Hematopoietic multipotent progenitor cell (in vitro differentiated cells): ENCODE measurements at places on chromosomes 12 and 14.

- DNase-seq = no peak
Measured at GRCh38 chr12:116368196-116369194, 91.0 kb upstream of the MED13L start.

GRCh38 chr12:2904260-2904659, 13.6 kb downstream of the TULP3 start:
- no peak for DNase-seq

DNA sequence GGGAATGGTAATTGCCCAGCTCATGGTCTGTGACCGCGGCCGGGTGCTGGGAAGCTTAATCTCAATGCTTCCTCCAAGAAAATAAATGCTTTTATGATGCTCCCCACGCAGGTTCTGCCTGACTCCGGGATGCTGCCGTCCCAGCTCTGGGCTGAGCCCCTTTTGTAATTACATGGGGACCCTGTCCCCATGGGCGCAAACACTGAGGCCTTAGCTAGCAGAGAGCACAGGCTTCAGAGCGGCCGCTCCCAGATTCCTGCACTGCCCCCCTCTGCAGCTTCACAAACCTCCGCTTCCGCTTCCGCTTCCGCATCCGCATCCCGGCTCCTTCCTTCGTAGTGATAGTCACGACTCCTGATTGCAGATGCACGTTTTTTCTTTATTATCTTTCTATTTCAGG, 129.5 kb downstream of the KIF26A start:
- no peak for DNase-seq

- peak; percentile 16 for DNase-seq
Measured at GRCh38 chr14:71478542-71478941, 453.7 kb upstream of the RGS6 start.

GRCh38 chr12:109952160-109952858, 43.9 kb downstream of the GIT2 start:
- DNase-seq = no peak

DNA sequence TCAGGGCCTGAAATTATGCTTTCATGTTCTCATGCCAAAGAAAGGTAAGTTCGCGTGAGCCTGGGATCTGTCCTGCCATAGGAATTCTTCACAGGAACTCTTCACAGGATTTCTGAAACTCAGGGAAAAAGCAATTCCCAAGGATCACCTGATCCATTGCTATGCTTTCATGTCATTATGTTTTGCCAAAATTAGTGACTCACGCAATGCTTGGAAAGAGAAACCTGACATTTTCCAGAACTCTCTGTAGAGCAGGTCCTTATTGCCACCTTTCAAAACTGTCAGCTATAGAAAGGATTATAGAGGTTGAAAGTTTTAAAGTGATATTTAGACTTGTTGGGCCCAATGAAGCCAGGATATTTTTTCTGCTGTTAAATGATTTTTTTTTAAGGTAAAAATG, 6.3 kb upstream of the KCNJ8 start:
- no peak for DNase-seq

DNA sequence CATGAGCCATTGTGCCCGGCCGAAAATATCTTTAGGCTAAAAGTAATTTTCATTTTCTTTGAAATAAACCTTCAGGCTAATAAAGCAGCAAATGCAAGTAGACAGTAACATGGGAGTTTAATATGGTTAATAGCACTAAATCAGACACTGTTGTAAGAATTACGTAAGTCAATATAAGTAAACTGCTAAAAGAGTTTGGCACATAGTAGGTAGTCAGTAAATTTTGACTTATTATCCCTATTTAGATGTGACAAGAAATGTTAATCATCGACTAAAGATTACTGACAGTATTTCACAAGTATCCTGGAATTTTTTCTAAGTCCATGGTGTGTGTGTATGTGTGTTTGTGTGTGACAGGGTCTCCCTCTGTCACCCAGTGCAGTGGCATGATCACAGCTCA, 3.9 kb downstream of the PPP4R3A start:
- no peak for DNase-seq

DNA sequence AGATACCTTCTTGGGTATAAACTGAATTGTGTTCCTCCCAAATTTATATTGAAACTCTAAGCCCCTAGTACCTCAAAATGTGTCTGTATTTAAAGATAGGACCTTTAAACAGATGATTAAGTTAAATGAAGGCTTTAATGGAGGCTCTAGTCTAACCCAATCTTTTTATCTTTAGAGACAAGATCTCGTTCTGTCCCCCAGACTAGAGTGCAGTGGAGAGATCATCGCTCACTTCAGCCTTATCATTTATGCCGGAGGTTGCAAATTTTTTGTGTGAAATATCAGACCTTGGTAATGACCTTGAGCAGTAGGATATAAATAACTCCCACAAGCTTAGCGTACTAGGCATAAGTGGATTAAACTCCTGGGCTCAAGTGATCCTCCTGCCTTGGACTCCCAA, 81.8 kb downstream of the C14orf132 start:
- DNase-seq = no peak

- no peak for DNase-seq
Measured at GRCh38 chr14:31954991-31955390, 122.1 kb upstream of the ARHGAP5 start.

DNA sequence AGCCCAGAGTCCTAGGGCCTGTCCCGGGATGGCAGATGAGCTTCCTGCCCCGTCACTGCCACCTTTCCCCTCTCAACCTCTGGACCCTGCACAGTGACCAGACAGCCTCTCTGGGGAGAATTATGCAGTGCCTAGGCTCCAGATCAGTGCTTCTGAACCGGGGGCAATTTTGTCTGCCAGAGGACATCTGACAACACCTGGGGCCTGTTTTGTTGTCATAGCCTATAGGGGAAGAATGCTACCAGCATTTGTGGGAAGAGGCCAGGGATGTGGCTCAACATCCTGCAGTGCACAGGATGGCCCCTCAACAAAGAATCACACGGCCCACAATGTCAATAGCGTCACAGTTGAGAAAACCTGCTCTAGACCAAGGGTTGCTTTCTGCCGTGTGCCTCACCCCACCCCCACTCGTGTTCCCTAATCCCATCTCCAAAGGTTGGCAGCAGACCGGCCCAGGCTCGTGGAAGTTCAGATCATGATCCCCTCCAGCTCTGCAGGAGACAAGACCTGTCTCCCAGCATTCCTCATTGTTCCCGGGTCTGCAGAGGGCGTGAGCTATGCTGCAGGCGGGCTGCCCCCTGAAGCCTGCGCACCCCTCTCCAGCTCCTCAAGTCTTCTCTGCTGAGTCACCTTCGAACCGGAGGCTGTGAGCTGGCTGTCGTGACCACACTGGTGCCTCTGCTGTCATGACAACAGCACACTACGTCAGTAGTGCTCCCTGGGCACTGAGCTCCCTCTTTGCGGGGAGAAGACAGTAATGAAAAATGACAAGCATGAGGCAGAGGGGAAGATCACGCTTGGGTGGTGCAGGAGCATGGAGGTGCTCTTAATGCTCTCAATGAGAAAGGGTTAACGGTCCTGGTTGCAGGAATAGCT, 2.0 kb upstream of the GAPDH start:
- DNase-seq = peak; percentile 58

GRCh38 chr14:39607978-39608377, 175.7 kb upstream of the FBXO33 start:
- no peak for DNase-seq

DNA sequence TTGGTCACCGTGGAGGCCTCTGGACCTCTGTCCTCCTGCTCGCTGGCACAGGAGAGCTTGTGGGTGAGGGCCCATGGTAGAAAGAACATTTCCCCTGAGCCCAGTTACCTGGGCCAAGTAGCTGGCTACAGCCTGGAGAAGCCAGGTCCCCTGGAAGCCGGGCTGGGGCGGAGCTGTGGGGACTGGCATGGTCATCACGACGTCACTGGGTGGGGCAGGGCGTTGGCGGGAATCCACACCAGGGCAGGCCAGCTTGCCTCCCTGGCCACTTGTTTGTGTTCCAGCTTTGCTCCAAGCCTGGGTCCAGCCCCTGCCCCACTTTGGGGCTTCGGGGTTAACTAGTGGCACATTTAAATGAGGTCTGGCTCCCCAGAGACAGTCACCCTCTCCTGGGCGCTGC, 35.0 kb upstream of the SLC24A4 start:
- no peak for DNase-seq

DNA sequence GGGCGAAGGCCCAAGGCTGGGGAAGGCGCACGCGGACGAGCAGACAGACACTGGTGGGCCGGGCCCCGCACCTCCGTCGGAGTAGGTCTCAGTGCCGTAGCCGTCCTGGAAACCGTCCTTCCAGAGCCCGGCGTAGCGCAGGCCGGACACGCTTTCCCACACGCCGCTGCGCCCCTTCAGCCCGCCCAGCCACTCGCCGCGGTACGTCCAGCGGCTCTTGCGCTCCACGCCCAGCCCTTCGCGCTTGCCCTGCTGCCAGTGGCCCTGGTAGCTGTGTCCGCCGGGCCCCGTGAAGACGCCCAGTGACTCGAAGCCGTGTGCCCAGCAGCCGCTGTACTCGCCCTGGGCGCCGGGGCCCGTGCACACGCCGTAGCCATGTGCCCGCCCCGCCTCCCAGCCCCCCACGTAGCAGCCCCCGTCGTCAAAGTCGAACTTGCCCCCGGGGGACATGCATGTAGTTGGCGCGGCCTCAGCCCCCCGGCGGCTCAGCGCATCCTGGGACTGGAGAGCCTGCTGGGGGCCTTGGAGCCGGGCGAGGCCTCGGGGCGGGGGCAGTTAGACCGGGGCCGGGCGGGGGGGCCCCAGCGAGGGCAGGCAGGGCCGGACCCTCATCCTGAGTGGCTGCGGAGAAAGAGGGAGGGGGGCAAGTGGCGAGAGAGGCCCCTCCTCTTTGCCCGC, 1.4 kb downstream of the JPH4 start:
- DNase-seq = no peak

- DNase-seq = no peak
Measured at GRCh38 chr12:19209661-19210060, 80.1 kb downstream of the PLEKHA5 start.

GRCh38 chr12:117547209-117547608, 185.8 kb upstream of the NOS1 start:
- DNase-seq = no peak

DNA sequence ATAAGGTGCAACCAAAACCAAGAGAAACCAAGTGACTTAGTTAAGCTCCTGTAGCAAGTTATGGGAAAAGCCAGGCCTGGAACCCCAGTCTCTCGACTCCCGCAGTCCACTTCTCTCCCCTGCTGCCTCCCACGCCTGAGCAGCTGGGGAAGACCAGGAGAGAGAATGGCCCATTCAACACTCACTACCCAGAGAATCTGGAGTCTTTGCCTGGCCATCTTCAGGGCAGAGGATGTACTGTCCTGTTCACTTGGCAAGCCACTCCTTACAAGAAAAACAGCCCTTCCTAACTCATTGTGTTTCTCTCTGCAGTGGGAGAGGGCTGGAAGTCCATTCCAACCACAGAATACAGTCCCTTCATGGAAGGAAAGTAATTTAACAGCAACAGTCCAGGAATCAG, 1.8 kb downstream of the PITPNM2 start:
- DNase-seq = no peak

GRCh38 chr12:120468821-120469449, 613 bp downstream of the SRSF9 start:
- no peak for DNase-seq

DNA sequence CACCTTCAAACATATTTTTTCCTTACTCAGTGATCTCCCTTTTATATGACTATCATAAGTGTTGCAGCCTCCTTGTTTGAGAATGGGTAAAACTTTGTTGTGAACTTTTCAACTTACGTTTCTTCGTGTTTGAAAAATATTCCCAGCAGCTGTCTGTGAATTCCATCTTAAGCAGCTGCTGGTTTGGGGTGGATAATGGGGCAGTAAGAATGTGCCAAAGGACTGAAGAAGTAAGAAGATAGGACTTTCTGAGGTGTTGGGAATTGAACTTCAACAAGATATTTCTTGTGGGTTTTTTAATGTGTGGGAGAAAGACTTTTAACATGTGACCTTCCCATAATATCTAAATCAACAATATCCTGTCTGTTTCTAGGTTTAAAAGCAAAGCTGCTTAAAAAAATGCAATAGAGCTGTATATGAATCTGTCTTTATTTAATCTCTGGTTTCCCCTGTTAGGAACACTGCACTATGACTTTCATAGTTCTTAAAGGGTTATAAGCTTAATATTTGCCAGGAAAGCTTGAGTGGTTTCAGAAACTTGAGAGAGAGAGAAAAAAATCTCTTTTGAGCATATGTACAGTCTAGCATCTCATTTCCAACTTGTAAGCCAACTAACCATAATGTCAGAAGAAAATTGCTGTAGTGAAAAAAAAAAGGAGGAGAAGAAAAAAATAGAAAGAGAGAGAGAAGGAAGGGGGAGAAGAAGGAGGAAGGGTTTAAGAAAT, 1659.2 kb upstream of the FLRT2 start:
- no peak for DNase-seq

- peak; percentile 68 for DNase-seq
Measured at GRCh38 chr14:61837336-61838229, 75.4 kb downstream of the SNAPC1 start.

- DNase-seq = no peak
Measured at GRCh38 chr14:61492474-61492873, 171.1 kb downstream of the PRKCH start.

- no peak for DNase-seq
Measured at GRCh38 chr14:102905116-102906108, 17.1 kb upstream of the AMN start.

DNA sequence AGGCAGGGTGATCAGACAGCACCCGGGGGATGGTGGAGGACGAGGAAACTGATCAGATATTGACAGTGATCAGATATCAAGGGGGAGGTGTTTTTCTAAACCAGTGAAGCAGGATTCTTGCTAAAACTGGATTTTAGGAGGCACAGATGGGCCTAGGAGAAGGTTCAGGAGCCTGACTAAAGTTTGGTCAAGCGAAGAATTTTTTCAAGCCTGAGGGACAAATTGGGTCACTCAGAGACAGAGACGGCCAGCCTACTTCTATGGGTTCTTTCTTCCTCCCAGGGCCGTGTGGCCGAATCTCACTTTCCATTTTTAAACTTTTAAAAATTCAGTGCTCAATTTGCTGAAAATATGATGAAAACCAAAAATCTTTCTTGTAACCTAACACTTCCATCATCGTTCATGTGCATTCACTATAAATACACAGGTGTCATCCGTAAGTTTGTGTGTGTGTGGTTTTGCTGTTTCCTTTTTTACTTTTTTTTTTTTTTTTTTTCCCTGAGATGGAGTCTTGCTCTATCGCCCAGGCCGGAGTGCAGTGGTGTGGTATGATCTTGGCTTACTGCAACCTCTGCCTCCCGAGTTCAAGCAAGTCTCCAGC, 68.5 kb downstream of the RIN3 start:
- no peak for DNase-seq

DNA sequence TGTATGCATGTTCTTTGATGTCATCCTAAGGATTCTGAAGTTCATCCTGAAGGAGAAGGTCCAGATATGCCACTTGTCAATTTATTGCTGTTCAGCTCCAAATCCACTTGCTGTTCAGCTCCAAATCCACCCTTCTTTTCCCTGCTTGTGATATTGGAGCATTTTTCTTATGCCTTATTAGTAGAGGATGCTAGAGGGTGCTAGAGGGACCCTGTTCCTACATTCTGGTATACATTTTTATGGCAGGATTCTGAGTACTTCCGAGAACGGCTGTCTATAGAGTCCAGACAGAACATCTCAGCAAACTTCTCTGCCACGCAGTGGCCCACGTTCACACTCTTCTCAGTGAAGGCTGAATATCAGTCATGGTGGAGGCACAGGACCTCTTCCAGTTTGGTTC, 406.7 kb downstream of the NOVA1 start:
- DNase-seq = no peak
